ENCODE measurements at places on chromosomes 4 and X.

DNA sequence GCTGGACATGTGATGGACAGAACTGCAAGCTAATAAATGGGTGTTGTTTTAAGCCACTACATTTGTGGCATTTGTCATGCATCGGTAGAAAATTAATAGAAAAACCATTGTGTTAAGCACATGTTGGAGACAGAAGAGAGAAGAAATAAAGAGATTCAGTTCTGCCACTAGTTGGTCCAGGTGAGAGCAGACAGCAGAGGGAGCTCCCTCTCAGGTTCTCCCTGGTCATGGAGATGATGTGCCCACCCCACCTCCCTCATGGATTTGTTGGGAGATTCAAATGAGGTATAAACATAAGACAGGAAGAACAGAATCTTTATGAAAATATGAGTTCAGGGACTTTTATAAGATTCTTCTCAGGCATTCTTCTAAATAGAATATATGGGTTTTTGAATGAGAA lies 36.8 kb upstream of the OCIAD2 start:
- no peak for DNase-seq

DNA sequence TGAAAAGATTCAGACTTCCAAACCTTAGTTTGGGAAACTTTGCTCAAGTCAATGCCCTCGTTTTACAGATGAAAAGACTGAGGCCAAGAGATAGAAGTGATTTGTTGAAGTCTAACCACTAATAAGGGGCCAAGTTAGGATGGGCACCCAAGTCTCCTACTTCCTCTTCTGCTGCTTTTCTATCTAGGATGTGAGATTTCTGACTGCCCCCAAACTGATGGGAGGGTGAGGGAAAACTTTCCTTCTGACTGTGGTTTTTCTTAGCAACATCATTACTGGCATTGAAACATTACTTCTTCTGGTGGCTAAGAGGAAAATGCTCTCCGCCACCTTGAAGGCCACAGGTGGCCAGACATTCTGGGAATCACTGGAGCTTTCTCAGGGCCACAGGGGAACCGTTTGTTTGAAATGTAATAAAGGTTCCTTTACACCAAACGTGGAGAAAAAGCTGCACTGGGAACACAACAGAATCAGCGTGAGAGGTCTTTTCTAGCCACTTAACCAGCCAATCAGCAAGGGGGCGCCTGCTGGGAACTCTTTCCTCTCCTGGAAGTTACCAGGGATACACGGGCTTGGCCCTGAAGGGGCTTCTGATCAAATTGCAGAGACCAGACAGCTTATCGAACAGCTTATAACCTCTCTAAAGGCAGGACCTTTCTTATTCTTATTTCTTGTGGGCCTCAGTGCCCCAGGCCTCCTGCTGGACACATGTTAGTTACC lies 115.9 kb upstream of the TEX13D start:
- no peak for DNase-seq

- no peak for DNase-seq
Observed at GRCh38 chrX:130994671-130995070, 63.5 kb upstream of the ARHGAP36 start.

GRCh38 chrX:108464604-108465003 lies 25.0 kb downstream of the COL4A5 start:
- DNase-seq, result no peak

DNA sequence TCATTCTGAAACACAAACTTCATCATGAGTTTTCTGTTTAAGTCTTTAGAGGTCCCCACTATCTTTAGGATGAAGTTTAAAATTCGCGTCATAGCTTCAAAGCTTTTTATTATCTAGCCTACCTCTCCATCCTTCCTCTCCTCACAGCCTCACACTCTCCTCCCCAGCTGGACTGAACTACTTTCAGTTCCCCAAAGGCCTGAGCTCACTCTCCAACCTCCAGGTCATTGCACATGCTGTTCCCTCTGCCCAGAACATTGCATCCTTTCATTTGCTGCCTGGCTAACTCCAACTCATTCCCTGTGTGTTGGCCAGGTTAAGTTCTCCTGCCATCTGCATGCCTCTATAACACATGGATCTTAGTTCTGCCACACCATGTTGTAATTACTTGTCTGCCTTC lies 2.9 kb upstream of the OTUD5 start:
- DNase-seq, result peak; percentile 38
